ENCODE measurements at places on chromosomes 6 and 20.

- no peak for DNase-seq
Observed at GRCh38 chr6:139738801-139739455, 364.5 kb upstream of the CITED2 start.

DNA sequence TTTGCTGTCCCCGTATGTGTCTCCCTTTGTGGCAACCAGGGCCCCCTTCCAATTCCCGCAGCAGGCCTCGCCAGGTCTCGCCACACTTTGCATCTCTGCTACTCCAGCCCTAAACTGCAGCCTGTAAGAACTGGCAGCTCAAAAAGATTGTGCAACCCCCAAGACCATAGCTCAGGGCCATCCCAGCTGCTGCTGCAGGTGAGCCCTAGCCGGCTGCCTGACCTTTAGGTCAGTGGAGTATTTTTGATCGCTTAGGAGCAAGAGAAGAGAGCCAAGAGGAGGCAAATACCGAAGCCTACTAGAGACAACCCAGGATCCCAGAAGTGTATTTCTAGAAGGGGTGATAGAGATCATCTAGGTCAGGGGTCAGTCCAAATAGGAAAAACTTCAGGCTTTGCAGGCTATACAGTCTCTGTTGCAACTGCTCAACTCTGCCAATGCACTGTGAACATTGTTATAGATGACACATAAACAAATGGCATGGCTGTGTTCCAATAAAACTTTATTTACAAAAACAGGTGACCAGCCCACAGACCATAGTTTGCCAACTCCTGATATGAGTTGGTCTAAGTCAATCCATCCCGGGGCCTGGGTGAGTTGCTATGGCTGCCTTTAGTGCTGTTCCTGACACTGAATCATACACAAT is 138.4 kb downstream of the EYA2 start:
- DNase-seq = no peak

GRCh38 chr6:42742116-42742894 is 3.6 kb downstream of the TBCC start:
- no peak for DNase-seq

GRCh38 chr20:50729901-50730764 is 1.2 kb upstream of the PARD6B start:
- DNase-seq = peak; percentile 34

GRCh38 chr6:30618270-30618797 is 694 bp downstream of the MRPS18B start:
- DNase-seq = peak; percentile 39

- no peak for DNase-seq
Observed at GRCh38 chr6:32439139-32439538, 548 bp upstream of the HLA-DRA start.

- no peak for DNase-seq
Observed at GRCh38 chr6:116139917-116140316, 14.0 kb upstream of the COL10A1 start.

DNA sequence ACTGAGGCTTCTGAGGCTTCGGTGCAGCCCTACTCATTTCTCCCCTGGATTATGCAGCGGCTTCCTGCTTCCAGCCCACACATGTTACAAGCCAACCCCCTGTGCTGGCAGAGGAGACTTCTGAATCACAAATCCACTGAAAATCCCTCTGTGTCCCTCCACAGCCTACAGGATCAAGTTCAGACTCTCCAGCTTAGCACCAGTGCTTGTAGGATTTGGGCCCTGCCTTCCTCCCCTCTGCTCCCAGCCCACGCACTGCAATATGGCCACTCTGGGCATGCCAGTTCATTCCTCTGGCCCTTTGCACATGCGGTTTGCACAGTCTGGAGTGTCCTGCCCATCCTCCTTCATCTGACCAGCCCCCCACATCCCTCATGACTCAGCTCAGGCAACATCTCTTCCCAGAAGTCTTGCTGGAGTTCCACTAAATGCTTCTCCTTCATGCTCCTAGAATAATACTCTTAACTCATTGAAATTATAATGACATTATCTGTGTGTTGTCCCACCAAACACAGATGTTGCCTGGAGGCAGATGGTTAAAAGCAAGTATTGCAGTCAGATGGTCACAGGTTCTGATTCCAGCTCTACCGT is 15.9 kb upstream of the MDGA1 start:
- no peak for DNase-seq

DNA sequence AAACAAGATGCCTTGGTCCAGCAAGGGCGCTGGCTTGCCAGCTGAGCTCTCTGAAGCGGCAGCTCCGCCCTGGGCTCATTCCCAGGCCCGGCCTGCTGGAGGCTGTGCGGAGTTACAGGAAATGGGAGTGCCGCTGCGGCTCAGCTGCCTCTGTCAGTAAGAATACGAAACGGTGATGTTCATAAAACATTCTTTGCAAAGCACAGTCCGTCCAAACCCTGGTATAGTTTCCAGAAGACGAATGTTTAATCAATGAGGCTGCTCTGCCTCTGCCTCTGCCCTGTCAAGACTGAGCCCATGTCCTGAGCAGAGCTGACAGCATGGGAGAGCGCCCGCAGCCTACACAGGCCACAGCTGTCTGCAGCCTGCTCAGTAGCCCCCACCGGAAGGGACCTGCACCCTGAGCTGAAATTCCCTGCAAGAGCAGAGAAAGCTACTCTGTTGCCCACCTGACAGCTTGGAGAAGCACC is 153.3 kb upstream of the SNX9 start:
- DNase-seq = peak; percentile 71

DNA sequence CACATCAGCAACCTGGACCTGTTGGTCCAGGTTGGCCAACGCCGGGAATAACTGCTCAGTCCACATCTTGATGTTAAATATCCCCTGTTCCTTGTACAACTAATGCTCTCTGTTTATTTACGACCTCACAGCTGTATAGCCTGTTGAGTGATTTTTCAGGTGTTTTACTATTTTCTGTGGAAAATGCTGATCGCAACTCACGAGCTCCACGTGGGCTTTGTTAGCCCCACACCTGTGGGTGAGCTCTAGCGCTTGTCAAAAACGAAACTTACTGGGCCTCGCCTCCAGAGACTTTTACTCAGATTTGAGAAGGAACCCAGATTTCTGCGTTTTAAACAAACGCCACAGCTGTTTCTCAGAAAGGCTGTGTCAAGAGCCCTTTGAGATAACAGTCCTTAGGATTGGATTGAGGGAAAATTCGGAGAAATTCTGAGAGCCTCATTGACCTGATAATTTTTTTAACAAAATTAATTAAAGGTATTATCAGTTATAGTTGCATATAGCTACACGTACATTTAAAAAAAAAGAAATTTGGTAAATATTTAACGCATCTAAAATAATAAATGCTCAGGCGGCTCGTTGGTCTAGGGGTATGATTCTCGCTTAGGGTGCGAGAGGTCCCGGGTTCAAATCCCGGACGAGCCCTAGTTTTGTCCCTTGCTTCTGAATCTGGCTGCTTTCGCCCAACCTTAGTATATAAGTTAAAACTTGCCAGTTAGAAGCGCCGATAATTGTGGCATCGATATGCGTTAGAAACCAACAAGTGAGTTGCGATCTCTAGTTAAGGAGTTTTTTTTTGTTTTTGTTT is 16.7 kb downstream of the HMGN4 start:
- DNase-seq = peak; percentile 57

DNA sequence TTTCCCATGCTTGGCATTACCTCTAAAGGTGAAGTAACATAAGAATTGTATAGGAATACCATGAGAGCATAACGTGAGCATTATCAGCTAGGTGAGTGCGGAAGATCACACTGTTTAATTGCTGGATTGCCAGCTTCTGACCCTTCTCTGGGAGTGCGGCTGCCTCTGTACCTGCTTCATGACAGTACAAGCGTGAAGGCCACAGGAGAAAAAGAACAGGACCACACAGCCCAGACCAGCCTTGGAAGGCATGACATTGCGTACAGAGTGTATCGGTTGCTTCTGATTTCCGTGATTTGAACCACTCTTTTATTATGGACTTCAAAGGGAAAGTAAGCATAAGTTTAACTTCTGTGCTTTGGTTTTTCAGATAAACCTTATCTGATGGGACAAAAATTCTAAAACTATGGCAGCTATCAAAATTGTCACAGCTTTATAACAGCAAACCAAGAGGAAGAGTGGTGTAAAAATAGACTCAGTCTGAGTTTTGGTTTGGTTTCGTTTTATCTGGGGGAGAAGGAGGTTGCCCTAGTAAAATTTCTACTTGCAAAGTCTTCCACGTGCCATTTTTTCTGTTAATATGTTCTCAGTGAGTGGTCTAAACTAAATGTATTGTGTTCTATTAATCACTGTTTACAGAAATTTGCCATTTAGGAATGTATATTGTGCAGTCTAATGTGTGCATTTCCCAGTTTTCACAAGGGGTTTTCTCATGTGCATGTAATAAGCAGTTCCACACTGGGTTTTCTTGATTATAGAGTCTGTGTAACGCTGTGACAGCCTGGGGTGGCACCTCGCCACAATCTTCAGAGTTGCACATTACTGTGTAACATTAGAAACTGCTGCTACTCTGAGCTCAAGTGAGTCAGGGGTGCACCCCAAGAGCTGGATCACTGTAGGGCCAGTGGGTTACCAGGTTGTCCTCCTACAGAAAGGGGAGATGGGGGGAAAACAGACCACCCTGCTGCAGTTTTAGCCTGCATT is 97.3 kb downstream of the RPP40 start:
- DNase-seq = peak; percentile 32

- no peak for DNase-seq
Observed at GRCh38 chr20:2626853-2627541, 25.4 kb upstream of the NOP56 start.

DNA sequence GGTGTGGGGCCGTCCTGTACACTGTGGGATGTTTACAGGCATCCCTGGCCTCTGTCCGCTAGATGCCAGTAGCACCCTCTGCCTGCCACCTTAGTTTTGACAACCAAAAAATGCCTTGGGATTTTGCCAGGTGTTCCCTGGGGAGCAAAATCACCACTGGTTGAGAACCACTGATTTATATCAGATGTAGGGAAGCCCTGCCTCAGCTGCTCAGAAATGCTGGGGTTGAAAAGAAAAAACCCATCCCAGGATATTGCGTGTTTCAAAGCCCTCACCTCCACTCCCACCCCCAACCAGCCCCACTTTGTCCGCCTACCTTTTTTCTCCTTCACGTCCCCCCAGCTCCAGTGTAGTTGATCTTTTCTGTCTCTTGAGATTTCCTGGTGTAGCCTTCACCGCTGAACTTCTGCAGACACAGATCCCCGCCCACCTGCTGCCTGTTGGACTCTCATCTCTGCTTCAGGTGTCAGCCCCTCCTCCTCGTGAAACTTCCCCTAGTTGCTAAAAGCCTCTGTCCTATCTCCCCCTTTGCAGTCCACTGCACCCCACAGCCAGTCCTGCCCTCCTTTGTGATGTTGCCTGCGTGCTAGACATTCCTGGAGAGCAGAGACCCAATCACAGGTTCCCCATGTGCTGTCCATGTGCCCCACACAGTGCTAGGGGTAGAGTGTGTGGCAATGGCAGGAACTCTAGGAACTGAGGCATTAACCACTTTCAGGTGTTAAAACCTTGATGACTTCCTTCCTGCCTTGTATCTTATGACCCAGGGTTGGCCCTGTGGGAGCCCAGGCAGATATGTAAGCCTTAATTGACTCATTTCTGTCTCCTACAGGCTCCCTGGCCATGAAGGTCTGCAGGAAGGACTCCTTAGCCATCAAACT is 98.9 kb downstream of the TBC1D7 start:
- no peak for DNase-seq

- no peak for DNase-seq
Observed at GRCh38 chr20:56781108-56781739, 152.1 kb downstream of the TFAP2C start.

DNA sequence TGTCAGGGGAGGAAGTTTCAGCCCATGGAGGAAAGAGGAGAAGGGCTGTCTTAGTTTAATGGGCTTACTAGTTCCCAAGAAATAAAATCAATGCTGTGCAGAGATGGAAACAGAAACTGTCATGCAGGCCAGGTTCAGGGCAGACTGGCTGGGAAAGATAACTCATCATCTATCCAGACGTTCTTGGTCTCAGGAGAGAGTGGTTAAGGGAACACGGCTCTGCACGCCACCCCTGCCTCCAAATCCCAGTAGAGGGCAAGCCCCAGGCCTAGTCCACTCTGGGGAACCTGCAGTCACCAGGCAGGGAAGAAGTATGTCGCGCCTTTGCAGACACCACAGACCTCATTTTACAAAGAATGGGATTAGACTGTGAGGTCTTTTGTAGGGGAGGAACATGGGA is 12.5 kb downstream of the ALDH8A1 start:
- DNase-seq = no peak

GRCh38 chr6:154606457-154606856 is 96.0 kb upstream of the CNKSR3 start:
- no peak for DNase-seq

GRCh38 chr6:117156741-117157140 is 108.6 kb upstream of the VGLL2 start:
- no peak for DNase-seq

- DNase-seq = no peak
Observed at GRCh38 chr6:115485400-115485799, 575.3 kb downstream of the FRK start.

DNA sequence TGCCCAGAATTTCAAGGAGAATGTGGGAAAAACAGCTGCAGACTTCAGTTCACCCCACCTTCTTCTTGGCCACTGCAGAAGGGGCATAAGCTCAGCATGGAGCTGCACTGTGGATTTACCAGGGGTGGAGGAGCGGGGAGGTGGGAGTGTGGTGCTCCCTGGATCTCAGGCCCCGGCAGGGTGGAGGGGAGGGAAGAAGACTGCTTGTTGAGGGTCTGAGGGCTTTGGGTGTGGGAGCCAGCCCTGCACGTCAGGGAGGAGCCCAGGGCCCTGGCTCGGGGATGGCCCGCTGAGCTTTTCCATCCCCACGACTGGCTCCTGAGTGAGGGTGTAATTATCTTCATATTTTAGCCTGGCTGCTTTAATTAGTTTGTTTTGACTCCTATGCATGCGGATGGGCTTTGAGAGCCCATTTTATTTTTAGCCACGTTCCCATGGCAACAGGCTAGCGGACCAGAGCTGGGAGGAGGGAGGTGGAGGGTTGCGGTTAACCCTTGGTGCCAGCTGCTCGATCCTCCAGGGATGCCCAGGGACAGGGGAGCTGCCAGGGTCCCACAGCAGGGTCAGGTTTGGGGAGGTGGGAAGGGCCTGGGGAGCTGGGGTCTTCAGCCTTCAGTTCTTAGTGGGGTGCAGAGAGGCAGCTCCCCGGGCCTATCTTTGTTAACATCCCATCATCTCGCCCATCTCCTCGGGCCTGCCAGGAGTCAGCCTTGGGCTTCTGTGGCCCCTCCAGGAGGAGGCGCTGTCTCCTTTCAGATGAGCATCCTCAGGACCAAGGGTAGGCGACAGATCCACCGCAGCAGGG is 68.2 kb downstream of the RAB44 start:
- peak; percentile 88 for DNase-seq

GRCh38 chr6:106156863-106157262 is 70.7 kb downstream of the PRDM1 start:
- DNase-seq = peak; percentile 48

DNA sequence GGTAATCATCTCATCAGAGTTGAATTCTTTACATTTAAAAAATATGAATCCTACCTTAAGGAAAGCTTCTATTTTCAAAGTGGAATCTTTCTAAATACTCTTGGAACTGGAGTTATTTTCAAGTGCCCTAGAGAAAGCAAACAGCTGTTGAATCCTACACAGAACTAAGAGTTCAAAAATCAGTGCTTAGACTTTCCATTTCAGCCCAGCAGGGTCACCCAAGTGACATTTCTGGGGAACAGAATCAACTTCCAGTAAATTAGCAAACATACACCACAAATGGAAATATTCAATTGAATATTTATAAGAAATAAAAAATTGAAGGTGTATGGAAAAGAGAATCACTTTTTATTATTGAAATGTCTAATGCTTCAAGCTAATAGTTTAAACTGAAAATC is 427.7 kb upstream of the NOX3 start:
- DNase-seq = no peak

Data from pons (tissue), 1 donor.